ENCODE measurements at places on chromosomes 5 and 9.

DNA sequence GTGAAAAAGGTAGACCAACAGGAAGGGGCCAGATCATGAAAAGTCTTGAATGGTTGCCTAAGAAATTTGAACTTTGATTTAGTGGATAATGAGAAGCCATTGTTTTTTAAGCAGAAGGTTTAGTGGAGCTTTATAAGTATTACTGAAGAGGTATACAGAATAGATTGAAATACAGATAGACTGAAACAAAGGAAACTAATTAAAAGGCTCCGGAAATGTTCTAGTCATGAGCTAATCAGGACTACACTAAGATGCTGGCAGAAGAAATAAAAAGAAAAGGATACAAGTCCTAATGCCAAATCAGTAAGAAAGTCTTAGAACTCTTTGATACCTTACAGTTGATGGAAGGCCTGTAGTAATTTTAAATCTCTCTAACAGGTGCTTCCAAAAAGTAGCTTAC lies 45.7 kb upstream of the RFX3 start:
- no peak for DNase-seq

GRCh38 chr5:10507575-10508096 lies 56.2 kb upstream of the ANKRD33B start:
- no peak for DNase-seq

GRCh38 chr5:157259699-157260098 lies 6.2 kb upstream of the CYFIP2 start:
- DNase-seq: no peak

GRCh38 chr5:148620091-148620490 lies 34.2 kb downstream of the HTR4 start:
- no peak for DNase-seq

GRCh38 chr5:150034662-150035061 lies 34.1 kb downstream of the HMGXB3 start:
- DNase-seq: no peak

DNA sequence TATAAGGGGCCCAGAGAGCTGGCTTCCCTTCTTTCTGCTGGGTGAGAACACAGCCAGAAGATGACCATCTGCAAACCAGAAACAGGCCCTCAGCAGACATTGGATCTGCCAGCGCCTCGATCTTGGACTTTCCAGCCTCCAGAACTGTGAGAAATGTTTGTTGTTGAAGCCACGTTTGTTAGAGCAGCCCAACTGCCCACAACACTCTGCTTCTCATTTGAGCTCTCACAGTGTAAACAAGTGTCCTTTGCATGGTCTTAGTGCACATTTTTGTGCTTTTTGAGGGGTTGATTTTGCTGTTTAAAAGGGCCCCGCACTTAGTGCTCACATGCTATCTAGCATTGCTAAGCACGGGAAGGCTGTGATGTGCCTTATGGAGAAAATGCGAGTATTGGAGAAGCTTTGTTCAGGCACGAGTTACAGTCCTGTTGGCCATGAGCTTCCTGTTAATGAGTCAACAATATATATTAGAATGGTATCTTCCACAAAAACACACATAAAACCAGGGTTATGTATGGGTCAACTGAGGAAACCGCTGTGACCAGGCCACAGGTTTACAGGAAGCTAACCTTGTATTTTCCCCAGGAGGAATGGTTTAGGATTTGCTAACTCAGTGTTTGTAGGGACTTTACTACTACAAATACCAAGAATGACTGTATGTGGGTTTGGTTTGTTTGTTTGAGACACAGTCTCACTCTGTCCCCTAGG lies 11.9 kb downstream of the CMBL start:
- no peak for DNase-seq

DNA sequence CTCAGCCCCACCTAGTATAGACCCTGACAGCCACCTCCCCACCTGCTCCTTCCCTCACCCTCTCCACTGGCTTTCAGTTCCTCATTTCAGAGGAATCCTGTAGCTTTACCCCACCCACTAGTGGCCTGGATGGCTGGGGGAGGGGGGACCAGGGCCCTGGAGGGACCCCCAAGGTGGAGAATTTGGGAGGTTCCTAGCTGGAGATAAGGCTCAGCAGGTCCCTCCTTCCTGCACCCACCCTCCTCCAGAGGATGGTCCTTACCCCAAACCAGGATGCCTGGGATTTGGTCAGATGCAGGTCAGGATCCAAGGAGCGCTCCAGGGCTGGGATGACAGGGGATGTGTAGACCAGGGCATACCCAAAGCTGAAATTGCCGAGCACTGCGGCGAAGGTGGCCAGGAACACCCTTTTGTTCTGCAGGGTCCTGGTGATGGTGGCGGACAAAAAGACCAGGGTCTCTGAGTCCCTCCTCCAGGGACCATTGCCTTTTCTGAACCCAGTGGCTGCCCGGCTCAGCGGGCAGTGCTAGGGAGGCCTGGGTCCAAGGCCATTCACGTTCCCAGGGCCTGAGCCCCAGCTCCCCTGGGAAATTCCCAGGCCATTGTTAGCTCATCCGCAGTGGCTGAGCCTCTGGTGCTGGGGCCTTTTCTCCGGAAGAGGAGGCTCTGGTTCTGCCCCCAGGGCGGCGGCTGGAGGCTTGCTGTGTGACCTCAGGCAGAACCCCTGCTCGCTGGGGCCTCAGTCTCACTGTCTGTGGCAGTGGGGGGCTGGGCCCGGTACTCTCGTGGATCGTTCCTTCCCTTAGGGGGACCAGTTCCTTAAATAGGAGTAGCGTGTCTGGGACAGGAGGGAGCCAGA lies 678 bp downstream of the SLC2A6 start:
- DNase-seq: peak; percentile 81

DNA sequence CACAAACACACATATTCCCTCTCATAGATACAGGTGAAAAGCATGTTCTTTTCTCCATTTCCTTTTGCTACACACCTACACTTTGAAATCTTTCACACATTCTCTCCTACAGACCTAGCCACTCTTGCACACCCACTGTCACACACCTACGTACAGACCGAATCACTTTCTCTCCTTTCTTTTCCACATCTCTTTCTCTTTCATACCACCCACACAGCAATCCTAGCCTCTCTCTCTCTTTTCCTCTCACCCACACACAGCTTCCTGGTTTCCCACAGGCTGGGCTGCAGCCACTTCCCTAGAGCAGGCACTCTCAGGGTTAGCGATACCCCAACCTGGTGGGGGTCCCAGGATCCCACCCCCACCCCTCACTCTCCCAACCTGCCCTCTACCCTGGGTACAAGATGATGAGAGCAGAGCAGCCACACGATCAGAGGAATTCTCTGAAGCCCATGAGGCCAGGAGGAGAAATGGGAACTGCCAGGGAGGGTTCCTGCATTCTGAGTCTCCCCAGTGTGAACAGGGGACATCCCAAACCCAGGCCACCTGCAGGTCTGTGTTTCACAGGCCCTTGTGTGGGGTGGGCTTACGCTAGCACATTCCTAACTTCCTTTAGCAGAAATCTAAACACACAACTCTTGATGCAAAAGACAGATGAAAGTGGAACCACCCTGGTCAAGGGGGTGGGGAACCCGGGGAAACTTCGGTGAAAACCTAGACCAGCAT lies 17.1 kb upstream of the SYNPO start:
- peak; percentile 66 for DNase-seq

DNA sequence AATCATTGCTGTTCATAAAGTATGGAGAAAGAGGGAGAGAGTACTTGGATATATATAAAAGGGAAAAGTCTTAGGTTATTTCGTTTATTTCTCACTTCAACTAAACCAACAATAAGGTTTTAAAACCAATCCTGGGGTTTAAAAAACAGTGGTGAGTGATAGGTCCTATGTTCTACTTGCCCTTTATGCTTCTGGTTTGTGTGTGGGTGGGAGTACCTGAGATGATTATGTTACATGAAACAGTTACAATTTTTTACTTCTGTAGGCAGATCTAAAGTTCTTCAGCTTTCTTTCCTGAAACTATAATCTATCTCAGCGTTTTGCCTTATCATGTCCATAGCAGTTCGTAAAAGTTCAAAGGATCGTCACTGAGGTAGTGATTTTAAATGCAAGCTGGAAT lies 49.2 kb downstream of the STX17 start:
- DNase-seq: no peak

DNA sequence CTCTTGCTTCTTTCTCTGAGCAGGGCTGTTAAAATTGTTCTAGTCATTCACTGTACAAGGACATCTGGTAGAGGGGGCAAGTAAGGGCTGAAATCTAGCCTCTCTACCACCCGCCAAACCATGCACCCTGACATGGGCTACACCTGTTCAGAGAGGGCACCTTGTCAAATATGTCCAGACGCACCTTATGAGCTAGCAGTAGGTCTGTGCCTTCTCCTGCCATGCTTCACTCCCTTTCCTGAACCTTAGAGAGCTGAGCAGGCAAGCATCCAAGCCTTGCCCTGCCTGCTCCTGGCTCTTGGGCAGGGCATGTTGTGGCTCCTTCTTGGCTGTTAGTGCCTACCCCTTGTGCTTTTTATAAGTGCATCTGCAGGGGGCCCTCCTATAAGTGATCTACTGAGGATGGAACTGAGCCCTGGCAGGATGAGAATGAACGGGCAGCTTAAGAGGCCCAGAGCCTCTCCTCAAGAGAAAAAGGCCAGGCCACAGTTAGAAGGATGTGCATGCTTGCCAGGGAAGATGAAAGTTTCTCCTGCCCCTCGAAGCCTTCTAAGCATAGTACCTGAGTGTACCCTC lies 3.8 kb upstream of the NEUROG1 start:
- no peak for DNase-seq

DNA sequence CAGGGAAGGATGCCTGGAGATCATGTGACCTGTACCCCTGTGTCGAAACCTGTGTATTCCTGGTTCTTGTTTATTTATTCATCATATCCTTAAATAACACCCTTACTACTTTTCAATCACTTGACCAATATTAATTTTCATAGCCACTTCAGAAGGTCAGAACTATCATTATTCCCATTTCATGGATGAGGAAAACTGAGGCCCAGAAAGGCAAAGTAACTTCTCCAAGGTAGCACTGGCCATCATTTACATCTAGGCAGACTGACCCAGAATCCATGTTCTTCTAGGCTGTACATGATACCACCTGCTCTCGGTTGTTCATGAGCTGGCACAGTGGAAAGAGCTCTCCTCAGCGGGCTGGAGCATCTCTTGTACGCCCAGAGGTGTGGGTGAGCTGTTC lies 49.4 kb downstream of the KCNIP1 start:
- no peak for DNase-seq

GRCh38 chr9:136645352-136645902 lies 17.3 kb upstream of the EGFL7 start:
- DNase-seq: no peak

DNA sequence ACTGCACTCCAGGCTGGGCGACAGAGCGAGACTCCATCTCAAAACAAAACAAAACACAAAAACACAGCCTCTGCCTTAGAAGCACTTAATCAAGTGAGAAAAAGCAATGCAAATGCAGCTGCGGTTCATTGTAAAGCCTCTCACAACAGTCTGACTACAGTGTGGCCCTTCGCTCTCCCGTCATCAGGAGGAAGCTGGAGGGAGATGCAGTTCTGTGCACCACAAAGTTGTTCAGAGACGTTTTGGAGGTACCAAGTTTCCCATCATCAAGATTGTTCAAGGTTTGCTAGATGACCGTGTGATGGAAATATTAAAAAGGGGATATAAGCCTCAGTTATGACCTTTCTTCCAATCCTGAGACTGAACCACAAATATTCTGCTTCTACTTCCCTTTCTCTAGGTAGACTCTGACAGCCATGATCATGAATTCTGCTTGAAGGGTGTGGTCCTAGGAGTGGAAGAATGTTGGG lies 40.9 kb downstream of the SEC61B start:
- DNase-seq: no peak

DNA sequence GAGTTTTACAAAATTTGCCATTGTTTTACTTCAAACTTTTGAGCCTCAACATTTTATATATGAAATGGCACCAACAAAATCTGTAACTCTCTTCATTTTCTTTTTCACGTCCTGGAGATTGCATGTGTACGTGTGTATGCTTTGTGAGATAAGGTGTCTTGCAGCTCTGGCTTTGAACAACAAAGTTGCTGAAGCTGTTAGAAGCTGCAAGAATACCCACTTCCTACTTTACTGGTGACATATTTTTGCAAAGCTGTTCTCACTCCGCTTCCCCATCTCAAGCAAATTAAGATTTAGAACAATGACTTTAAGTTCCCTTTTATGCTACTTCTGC lies 41.8 kb downstream of the FYB1 start:
- peak; percentile 73 for DNase-seq

DNA sequence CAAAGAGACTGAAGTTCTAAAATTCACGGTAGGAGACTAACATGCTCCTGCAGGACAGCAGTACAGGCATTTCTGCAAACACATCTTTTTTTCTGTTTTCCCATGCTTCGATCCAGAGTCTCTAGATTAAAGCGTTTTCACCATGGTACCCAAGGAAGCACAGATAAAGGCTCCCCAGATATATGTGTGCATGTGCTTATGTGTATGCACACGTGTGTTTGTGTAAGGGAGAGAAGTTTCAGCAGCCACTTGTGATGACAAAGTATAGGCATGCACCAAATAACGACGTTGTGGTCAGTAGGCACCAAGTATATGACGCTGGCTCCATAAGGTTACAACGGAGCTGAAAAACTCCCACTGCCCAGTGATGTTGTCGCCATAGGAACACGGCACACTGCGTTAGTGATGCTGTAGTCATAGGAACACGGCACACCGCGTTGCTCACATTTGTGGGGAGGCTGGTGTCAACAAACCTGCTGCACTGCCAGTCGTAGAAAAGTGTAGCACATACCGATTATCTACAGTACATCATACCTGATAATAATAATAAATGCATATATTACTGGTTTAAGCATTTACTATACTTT lies 21.7 kb downstream of the MED10 start:
- DNase-seq: no peak

DNA sequence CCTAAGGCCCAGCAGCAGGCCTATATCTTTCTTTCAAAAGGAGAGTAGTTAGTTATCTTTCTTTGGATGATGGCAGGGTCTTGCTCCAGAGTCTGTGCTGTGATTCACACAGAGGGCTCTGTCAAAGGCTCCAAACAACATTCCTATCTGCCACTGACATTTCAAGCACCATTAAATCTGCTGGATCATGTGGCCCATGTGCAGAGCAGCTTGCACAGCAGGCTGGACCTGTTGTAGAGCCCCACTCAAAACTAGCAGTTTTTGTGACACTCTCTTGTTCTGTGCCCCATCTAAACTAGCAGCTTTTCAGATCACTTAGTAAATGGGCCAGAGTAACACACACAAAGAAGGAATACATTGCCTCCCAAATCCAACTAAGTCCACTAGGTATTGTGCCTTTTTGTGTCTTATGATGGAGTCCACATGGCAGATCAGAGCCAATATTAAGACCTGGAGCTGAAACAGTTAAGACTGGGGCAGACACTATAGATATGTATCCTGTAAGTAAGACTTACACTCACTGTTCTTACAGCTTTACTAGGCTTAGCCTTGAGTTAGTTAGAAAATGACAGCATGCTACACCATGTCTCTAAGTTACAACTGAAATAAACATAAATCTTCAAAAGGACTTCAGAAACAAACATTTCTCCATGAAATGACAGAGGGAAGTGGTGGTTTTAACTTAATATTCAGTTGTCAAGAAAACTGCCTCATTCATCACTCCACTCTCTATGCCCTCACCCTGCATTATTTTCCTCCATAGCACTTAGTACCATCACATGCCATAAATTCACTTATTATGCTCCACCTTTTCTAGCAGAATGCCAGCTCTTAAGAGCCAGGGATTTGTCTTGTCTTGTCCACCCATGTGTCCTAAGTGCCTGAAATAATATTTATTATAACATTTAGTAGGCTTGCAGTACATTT lies 400.9 kb downstream of the RAB3C start:
- DNase-seq: no peak

GRCh38 chr5:151795426-151795825 lies 23.7 kb downstream of the G3BP1 start:
- DNase-seq: no peak

GRCh38 chr5:107670932-107671741 lies at the start of gene EFNA5:
EFNA5 (minus strand) TSS chr5:107670937.
- DNase-seq: peak; percentile 6

GRCh38 chr5:174425964-174426290 lies 298.5 kb upstream of the MSX2 start:
- DNase-seq: no peak
